ENCODE measurements at places on chromosomes 1 and 21.

GRCh38 chr1:59477286-59477685, 180.4 kb downstream of the FGGY start:
- no peak for DNase-seq

DNA sequence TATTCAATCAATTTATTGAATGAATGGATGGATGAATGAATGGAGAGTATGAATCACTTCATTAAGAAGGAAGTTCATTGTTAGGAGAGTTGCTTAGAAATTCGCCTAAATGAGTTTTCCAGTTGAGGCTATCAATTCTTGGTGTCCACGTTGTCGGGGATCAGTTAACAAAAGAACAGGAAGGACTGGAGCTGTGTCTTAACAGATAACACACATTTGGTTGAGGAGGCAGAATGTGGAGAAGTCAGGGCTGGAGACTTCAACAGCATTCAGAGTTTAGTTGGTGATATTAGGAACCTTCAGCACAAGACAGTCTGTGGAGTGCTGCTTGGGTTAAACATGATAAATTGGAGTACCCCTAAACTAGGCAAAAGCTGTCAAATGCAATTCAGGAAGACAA, 33.7 kb downstream of the ZBTB18 start:
- no peak for DNase-seq

DNA sequence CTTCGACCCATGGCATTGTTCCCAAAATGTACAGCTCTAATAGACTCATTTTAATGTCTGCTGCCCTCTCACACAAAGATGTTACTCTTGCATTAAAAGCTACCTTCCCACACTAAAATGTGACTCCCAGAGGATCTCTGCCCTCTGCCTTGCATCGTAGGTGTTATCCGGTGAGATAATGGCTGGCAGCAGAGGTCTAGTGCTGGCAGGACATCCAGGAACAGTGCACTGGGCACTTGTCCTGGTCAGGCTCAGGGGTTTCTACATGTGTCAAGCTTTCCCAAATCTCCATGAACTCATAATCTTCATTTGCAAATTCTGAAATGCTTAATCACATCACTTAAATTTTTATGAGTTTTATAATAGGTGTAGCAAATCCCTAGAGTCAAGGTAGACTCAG, 310.6 kb downstream of the LRRIQ3 start:
- no peak for DNase-seq

- no peak for DNase-seq
Measured at GRCh38 chr21:32516756-32517649, 68.3 kb downstream of the TCP10L start.

DNA sequence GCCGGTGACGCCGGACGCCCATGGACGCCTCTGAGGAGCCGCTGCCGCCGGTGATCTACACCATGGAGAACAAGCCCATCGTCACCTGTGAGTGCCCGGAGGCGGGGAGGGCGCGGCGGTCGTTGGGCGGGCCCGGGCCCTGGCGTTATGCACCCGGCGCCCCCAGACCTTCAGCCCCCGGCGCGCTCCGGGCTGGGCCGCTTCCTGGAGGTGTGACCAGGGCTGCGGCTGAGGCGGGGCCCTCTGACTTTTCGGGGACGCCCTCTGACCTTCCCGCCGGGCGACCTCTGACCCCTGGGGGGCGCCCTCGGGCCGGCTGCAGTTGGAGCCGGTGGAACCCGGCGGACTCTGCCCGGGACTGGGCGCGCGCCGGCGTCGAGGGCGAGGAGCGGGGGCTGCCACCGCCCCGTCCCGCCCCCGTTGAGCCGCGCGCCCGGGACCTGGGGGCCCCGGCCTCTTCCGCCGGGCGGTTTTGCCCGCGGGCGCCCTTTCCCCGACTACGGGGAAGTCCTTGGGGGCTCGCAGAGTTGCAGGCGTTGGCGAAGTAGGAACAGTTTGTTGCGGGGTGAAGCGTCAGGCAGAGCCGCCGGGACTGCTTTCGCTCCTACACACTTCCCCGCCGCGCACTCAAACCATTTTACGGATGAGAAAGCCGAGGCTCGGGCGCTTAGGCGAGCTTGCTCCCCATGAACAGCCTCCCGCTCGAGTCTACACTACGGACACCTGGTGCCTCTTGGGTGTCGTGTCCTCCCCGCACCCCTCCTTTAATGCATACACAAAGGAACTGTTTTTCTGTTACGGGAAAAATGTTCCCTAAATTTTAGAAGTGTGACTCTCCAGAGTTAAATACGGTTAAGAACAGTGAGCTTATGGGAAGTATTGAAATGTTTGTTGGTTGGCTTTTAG, 618 bp downstream of the TRAPPC10 start:
- DNase-seq = peak; percentile 85

- no peak for DNase-seq
Measured at GRCh38 chr1:107894605-107895004, 70.4 kb downstream of the VAV3 start.

- DNase-seq = no peak
Measured at GRCh38 chr1:25118546-25118945, 113.8 kb downstream of the SYF2 start.

DNA sequence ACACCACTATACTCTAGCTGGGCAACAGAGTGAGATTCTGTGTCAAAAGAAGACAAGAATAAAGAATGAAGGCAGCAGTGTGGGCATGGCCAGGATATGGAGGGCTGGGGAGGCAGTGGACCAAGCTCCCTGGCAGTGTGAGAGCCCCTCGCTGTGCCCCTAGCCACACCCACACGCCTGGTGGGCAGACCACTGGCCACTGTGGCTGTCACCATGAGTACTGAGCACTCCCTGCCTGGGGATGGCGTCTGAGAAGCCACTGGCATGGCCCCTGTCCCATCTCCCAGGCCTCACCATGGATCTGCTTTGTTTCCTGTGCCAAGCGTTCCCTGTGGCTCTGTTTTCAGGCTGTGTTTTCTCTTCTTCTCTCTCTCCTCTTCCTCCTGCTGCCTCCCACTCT, 51.7 kb downstream of the STUM start:
- no peak for DNase-seq

- no peak for DNase-seq
Measured at GRCh38 chr21:14763695-14764064, 217.6 kb upstream of the SAMSN1 start.

DNA sequence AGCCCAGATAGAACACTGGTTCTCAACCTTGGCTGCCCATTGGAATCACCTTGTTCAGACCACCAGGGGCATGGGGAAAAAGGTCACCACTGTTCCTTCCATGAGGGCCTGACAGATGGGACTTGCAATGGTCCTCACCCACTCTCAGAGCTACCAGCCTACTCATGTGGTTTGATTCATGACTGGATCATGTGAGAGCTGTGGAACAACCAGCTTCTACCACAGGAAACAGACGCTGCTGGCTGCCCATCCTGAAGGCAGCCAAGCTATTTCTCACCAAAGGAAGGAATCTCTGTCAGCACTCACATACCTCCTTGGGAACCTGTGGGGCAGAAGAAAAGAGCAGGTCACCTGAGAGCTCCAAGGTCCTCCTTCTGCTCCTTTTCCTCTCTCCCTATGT, 53.6 kb downstream of the CAPN8 start:
- no peak for DNase-seq

DNA sequence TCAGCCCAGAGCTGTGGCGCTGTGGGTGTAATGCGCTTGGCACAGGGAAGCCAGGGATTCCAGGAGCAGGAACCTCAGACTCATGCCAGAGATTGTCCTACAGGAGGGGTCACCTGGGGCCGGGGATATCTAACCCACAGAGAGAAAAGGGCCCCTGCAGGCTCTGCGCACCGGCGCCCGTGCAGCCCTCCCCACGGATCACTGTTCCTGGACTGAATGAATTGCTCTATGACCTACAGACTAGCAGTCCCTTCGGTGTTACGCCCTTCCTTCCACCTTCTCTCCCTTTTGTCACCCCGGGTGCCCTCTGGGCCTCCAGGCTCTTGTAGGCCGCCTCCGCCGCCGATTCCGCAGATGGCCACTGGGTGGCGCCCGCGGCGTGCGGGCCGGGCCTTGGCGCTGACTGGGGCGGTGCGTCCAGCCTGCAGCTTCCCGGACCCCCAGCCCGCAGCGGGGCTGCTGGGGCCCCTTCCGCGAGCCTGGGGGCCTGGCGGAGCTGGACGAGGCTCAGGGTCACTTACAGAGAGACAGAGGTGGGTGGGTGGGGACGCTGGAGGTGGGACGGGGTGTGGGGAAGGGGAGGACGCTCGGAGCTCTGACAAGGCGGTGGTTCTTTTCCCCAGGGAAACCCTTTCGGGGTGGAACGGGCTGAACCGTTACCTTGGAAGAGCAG, 101.3 kb downstream of the IER5 start:
- DNase-seq = peak; percentile 85

GRCh38 chr1:5140136-5140535, 485.7 kb downstream of the AJAP1 start:
- no peak for DNase-seq

DNA sequence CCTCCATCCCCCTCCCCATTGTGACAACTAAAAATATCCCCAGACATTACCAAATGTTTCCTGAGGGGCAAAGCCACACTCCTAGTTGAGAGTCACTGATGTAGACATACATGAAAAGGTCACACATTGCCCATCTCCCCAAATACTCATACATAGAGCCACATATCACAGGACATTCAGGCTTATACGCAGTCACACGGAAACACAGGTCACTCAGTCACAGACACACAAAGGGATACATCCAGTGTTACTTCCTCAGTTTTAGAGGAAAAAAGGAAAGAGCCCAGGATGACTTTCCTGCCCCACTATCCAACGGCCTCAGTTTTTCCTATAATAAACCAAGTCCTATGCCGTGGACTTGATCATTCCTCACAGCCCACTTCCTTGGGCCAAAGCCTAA, 1.9 kb downstream of the SLC39A1 start:
- no peak for DNase-seq

GRCh38 chr1:204975568-204976235, 67.3 kb upstream of the CNTN2 start:
- peak; percentile 40 for DNase-seq

DNA sequence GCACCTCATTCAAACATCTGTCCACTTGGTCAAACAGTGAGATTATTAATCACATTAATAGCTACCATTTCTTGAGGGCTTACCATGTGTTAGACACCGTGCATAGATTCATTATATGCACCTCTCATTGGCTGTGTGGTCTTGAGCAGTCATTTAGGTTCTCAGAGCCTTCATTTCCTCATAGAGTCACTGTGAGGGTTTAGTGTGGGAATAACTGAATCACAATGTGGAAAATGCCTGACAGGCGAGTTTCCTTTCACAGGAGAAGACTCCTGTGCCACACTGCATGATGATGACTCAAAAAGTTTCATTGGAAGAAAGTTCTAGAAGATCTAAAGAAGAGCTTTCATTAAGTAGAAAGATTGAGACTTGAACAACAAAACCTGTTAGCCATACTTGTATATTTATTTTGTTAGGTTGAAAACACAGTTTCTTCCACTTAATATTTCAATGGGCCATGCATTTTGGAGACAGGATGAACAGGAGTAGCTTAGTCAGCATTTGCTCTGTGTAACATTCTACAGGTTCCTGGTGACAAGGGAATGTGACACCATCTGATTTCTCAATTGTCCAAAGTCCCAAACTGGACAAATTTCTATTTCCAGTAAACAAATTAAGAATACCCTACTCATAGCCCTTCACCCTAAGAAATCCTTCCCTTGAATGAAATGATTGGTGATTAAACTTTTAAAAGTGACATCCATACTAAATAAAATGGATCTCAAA, 45.7 kb downstream of the FYB2 start:
- no peak for DNase-seq

DNA sequence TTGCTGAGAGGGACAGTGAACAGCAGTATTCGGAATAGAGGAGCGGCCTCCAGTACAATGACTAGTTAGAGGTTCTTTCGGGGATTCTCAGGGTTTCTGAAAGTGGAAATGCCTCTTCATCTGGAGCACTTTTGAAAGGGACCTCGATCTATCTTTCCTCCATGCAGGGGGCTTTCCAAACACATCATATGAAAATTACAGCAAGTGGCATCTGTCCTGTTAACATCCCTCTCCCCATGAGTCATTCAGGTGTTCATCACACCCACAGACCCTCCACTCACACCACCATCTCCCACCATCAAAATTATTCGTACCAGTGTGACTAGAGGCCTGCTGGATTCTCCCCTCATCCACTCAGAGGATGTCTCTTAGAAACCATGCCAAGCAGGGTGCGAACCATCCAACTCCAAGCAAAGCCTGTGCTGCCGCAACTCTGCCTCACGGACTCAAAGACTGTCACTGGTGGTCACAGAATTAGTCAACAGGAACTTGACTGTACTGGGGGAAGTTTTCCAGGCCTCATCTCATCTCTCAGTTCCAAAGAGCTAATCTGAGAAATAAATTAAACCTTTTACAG, 211.1 kb downstream of the MRPL39 start:
- no peak for DNase-seq

DNA sequence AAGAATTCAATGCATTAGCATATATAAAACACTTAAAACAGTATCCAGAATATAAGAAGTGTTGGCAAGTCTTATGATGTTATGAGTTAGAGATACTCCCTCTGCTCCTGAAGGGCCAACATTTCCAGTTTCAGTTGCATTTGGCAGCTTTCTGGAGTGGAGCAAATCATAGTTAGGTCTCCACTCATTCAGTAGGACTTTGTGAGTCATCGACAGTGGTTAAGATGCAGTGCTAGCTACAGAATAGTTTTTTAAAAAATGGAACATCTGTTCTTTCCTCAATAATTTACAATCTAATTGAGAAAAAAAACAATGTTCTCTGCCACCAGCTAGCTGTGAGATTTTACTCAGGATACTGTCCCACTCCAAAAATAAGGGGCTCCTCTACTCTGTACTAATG, 389.1 kb downstream of the HLX start:
- DNase-seq = no peak

- no peak for DNase-seq
Measured at GRCh38 chr1:7515175-7515574, 255.9 kb upstream of the VAMP3 start.

DNA sequence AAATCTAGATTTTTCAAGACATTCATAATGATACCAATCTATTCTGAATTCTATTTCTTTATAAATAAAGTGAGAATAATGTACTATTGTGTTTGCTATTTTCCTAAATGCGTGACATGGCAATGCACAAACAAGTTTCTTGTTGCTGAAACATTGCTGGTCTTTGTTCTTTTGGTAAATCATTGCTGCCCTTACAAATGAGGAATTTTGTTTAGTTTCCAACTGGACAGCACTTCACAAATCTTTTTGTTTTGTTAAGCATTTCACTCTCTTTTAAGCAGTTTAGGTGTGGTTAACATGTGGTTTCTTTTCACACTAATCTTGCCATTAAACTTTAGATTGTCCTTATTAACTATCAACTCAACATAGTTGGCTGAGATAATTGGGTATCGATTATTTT, 94.6 kb downstream of the LRRC7 start:
- DNase-seq = no peak

DNA sequence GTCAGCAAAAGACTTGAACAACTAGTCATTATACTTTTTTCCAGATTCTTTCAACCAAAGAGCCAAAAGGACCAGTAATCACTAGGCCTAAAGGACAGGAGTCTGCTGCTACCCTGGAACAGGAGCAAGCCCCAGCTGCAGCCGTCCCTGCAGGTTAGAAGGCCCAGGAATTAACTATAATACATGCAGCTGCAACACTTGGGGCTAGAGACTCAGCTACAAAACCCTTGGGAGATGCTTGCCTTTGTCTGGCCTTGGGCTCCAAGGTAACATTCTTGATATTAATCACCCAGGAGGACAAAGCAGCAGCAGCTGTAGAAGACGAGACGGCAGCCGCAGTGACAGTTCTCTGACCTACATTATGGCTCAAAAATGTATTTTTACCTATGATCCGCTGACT, 841.2 kb upstream of the ADGRL4 start:
- no peak for DNase-seq

- DNase-seq = no peak
Measured at GRCh38 chr1:241579434-241579833, 47.3 kb downstream of the KMO start.

- no peak for DNase-seq
Measured at GRCh38 chr1:58949551-58950220, 165.8 kb upstream of the JUN start.
